ENCODE measurements at places on chromosomes 16 and 17. TPM values are rescaled to one million over a fixed set of nuclear protein-coding genes. Genes with fewer than 3 reads are reported as not detected.

The ITGAX gene
- 0.58 TPM for polyA plus RNA-seq

The ACSM3 gene
- polyA plus RNA-seq: 3.5 TPM

DNA sequence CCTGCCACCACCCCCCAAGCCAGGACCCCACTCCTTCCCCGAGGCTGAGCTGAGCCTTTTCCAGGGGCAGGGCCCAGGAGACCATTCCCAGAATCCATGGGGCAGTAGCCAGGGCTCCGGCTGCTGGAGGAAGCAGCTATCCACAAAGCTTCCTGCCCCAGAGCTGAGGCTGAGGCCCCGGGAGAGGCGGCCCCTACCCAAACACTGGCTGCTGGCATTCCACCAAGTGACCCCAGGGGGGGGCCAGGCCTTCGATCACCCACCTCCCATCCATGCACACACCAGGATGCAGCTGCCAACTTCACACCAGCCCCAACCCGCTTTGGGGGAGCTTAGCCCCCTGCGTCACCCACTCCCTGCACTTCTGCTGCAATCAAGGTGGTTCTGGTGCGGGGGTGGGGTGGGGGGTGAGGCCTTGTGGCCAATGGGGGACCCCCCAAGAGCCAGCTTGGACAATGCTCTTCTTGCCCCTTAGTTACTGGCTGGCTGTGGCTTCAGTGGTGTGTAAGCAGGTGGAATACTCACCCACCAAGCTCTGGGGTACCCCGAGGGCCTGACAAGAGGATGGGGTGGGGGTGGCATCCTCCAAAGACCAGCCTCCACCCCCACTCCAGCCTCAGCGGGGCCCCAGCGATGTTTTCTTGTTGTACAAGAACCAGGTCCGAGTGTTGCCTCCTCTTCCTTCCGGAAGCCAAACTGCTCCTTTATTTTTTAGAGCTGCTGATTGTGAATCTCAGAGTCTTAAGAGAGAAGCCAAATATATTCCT is 16.8 kb downstream of the MYBBP1A start:
- no peak for DNase-seq

DNA sequence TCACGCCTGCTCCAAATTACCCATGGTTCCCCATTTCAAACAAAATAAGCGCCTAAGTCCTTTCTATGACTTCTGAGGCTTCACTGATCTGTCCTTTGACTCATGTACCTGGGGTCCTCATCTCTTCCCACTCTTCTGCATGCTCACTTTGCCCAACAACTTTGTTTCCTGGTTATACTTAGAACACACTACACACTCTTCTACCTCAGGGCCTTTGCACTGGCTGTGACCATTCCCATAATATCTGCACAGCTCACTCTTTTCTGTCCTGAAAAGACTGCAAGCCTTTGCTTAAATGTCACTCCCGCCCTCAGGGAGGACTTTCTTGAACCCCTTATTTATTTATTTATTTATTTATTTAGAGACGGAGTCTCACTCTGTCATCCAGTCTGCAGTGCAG is 14.1 kb downstream of the CDH1 start:
- no peak for DNase-seq

DNA sequence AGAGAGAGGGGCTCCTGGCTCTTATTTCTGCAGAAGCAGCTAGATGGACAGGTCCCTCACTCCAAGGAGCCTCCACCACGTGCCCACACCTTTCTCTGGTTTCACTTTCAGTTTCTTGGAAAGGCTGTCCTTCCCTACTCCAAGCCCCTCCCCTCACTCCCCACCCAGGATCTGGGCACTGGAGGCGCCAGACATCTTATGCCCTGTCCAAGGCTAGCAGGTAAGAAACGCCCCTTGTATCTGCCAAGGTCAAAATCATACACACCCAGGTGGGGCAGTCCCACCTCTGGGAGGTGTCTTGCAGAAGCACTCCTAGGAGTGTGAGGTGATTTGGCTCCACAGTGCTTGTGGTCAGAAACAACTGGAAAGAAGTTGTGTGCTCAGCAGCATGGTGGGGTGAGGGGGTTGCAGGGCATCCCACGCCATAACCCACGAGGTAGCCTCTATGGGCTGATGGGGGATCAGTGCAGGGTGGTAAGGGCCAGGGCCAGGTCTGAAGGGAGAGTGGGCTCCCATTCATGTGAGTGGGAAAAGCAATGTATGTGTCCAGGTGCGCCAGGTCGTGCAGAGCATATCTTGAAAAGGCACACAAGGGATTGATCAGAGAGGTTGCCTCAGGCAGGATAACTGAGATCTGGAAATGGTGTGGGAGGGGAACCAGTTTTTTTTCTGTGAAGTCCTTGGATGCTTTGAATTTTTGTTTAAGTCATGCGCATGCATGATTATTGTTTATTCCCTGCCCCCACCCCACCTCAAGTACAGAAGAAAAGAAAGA is 31.8 kb upstream of the PRM1 start:
- DNase-seq: no peak

DNA sequence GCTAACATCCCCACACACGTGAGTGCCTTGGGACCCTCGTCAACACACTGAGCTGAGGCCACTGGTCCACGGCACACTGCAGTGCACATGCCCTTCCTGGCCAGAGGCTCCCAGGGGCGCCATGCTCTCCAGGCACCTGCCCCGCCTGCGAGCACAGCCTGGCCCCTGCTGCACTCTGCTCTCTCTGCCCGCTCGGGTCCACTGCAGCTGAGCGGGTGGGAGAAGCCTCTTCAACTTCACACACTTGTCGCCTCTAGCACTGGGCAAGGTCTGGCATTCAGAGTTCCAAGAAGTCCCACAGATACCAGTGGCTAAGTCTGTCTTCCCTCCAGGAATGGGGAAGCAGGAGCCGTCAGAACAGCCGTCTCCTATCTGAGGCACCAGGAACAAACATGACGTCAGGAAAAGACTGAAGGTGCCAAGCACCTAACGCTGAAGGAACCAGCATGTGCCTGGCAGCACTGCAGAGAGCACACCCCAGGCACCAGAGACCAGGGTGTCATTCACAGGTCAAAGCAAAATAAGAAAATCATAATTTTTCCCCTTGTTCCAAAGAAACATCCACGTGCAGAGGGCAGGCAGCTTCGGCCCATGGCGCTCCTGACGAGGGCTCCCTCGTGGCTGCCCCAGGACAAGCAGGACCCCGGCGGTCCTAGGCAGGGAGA is 82.9 kb downstream of the ZNF778 start:
- DNase-seq: no peak

- no peak for DNase-seq
Measured at GRCh38 chr16:27966756-27967155, 96.8 kb downstream of the GSG1L start.
